ENCODE measurements at places on chromosomes 3 and 15.

GRCh38 chr3:53180305-53181023 lies 19.5 kb downstream of the PRKCD start:
- no peak for DNase-seq

DNA sequence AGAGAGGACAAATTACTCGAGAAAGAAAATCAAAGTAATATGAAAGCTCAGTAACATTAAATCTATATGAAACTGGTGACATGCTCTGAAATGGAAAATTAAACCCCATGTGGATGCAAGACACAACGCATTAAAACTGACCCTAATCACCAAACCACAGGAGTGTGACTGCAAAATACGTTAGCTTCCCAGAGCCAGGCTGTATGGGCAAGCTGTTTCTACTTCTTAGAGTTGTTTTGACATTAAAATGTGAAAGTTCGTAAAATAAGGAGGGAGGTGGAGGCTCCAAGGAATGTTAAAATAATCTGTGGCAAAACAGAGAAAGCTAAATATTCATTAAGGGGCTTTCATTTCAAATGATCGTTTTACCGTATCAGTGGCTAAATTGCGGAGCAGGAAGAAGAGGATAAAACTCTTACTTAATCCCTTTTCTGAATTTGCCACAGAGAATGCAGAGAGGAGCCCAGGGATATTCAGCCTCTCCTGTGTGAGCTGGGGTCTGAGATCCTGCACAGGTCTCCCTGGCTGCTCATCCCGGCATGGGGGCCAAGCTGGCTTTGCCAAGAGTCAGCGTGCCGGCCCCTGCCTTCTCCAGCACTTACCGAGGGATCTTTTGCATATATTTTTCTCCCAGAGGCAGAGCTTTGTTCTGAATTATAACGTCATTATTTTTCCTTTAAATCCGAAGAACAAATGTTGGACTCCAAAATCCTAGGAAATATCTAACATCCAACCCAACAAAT lies 239.8 kb upstream of the THBS1 start:
- no peak for DNase-seq

DNA sequence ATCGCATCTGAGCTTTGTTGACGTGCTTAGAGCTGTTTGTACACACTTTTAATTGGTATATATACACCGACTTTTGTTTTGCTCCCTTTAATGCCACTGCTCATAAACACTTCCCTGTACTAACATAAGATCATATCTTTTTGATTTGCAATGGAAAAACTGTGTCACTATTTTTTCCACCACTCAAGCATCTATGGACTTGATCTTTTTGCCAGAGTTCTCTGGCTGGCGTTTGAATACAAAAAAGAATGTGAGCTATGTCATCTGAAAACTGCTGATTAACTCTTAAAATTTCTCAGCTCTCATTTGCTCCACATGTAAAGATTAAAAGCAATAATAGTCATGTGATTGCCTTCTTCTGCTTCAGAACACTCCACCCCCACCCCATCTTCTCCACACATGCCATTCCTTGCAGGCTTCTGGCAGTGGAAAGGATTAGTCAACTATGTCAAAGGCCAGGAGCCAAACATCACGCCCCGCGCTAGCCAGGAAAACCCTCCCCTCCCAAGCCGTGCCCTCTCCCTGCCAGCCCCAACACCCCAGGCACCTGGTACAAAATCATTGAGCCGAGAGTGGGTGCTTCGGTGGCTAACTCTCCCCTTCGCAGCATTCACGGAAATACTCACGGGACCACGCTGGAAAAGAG lies 123.4 kb upstream of the MEF2A start:
- peak; percentile 92 for DNase-seq

DNA sequence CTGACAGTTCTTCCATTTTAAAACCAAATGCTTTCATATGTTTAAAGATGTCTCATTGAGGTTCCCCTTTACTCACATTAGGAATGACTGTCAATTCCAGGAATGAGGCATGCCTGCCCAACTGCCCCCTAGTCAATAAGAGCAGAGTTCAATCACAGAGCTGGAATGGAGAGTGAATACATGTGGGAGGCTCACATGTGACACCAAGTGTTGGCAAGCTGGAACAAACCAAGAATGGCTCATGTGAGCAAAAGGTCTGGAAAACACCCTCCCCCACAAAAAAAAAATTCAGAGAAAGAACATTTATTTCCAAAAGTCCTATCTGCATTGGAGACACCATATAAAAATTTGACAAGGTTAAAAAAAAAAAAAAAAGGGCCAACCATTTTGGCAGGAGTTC lies 3.7 kb downstream of the PBRM1 start:
- peak; percentile 72 for DNase-seq

GRCh38 chr3:159605101-159605500 lies 383.5 kb upstream of the IL12A start:
- no peak for DNase-seq

DNA sequence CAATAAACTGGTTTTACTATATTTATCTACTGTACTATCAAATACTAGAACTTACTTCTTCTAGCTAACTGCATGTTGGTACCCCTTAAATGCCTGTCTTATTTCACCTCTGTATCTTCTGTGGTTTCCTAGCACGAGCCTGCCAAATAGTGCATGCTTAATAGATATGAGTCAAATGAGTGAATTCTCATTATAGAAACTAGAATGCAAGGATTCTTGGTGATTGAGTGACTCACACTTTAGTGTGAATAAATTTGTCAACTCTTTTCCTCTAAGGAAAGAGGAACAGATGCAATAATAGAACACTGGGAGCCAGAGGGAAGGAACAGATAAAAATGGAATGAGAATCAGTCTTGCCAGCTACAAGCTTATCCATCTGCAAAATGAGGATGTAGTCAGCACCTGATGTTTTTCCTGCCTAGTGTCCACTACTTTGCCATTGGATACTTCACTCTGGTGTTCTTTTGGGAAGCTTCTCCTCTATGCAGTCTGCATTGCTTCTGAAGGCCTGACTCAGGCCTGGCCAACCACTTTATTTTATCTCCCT lies 189.1 kb upstream of the CADPS start:
- no peak for DNase-seq

Data from AG08396 (cell line).